ENCODE measurements at places on chromosomes 1 and 21. TPM values are rescaled to one million over a fixed set of nuclear protein-coding genes. Genes with fewer than 3 reads are reported as not detected.

GRCh38 chr1:82265436-82265835 lies 464.7 kb downstream of the ADGRL2 start:
- DNase-seq, result no peak

DNA sequence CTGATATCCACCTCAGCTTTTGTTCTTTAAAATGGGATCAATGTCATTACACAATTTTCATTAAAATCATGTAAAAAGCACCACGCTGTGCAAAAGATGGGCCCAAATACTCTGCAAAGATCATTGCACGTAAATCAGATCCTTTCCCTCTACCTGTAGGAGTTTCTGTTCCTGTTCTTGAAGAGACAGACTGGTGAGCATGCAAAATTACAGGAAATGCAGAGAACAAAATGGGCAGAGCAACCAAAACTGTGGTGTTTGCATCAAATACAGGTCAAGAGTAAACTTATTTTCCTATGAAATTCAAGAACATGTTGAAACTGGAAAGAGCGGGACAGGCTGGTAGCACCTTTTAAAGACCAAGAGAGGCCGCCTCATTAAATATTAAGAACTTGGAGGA lies 294.9 kb upstream of the ADGRL2 start:
- DNase-seq, result no peak

- no peak for DNase-seq
These were observed 185.6 kb downstream of the DAB1 start for GRCh38 chr1:57238233-57238781.

DNA sequence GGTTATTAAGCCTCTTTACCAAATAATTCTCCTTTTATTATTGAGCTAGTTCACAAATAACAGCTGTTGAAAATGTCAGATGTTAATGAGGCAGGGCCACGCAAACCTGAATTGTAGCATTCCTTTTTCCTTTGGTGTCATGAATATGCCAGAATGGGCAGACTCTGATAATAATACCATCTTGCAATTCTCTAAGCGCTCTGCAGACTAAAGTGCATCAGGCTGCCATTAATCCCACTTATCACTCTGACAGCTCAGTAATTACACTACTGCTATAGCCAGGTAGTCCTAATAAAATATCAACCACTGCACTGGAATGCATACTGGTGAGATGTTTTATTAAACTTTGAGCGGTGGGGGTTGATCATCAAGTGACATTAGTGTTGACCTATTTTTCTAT lies 177.7 kb downstream of the DPYD start:
- no peak for DNase-seq

DNA sequence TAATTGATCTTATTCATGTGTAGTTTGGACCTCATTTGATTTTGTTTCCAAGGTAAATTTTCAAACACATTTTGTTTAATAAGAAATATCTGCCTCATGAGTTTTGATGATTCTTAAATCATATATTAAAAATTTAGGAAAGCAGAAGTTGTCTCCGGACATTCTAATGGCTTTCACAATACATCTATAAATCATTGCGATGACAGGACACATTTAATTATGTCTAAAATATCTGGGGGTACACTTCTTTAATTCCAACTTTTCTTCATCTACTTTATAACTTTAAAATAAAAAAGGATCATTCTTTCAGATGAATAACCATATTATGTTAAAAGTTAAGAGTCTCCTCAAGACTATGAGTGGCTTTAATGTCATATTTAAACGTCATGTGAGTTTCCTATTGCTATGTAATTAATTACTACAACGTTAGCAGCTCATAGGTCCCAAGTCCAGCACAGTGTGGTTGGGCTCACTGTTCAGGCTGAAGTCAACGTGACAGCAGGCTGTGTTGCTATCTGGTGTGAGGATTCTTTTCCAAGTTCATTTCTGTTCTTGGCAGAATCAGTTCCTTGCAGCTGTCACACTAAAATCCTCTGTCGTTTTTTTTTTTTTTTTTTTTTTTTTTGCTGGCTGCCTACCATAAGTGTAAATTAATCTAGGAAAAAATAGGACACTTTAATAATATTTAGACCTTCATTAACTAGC lies 893.5 kb downstream of the LTN1 start:
- no peak for DNase-seq

GRCh38 chr1:59331686-59332620 lies 35.1 kb downstream of the FGGY start:
- DNase-seq, result no peak

- DNase-seq, result no peak
These were observed 8.3 kb downstream of the RASAL2 start for GRCh38 chr1:178102218-178102617.

DNA sequence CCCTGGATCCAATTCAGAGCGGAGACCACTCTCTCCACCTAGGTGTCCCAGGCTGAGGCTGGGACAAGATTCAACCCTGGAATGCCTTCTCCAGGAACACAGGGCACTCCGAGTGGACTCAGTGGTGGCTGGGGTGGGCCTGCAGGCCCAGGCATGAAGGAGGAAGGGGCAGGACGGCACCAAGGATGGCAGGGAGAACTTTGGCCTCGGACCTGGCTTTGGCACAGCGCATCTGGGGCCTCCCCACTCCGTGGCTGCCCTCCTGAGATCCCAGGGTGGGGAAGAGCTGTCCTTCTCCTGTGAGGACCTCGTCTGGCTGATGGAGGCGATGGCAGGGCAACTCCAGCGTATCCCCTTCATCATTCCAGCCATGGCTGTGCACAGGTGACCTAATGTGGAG lies 35.6 kb downstream of the DHCR24 start:
- no peak for DNase-seq

DNA sequence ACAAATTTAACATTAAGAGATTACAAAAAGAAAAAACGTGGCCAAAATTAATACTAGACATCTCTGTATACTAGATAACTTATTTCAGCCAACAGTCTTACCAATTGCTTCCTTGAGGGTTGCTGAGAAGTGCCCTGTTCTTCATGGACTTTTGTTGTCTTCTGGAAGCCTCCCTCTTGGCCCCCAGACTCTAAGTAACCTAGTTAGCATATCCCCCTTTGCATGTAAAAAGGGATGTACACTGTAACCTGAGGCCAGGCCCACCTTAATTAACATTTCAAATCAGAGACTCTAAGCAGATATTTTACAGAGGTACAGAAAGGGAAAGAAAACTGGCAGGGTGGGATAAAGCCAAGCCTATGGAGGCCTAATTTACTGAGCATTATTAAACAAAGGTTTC lies 1047.3 kb downstream of the ADGRL2 start:
- DNase-seq, result no peak

DNA sequence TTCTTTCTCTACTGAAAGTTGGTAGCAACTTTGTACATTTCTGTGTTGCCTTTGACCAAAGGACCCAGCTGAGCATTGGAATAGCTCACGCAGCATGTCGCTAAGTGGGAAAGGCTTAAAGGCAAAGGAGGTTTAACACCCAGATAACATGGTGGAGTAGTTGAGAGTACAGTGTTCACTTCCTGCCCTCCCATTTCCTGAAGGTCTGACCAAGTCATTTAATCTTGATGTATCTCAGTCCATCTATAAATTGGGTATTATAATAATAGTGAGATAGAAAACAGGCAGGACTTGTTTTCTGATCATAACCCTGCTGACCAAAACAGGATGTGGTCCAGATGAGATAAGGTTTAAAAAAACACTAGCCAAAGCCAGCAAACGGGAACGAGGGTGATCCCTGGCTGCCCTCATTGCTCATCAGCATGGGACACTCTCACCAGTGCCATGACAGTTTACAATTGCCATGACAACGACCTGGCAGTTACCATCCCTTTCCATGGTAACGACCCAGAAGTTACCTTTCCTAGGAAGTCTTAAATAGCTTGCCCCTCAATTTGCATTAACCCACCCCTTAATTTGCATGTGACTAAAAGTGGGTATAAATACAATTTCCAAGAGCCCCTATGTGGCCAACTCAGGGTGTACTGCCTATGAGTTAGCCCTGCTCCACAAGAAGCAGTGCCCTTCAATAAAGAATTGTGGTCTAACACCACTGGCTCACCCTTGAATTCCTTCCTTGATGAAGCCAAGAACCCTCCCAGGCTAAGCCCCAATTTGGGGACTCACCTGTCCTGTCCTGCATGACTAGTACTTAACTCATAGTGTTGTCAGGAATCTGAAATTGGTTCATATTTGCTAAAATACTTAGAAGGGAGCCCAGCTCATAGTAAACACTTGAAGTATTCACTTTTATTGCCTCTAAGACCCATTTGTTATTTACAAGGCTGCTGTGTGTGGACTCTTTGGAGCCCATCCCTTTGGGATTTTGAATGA lies 28.4 kb upstream of the FHAD1 start:
- DNase-seq, result peak; percentile 80

DNA sequence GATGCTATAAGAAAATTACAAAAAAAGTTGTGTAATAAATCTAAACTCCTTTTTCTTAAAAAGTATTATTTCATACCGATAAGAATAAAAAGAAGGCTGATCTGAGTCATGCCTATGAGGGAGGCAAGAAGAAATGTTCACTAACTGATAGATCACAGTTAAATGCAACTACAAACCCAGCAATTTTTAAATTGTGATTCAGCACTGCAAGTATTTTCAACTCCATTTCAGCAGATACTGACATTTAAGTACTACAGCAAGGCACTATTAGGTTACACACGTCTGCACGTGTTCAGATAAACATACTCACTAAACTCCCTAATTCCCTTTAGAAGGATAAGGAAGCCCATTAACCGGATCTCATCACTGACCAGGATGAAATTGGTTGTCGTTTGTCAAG lies 213.3 kb upstream of the ZRANB2 start:
- no peak for DNase-seq

DNA sequence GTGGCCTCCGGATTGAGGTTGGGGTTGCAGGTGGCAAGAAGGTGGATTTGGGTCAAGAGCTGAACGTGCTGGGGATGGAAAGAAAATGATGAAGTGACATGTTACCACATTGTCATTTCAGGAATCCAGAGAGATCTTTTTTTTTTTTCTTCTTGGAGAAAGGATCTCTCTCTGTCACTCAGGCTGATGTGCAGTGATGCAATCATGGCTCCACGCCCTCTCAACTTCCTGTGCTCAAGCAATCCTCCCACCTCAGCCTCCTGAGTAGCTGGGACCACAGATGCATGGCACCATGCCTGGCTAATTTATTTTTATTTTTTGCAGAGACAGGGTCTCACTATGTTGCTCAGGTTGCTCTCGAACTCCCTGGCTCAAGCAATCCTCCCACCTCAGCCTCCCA lies 80.6 kb downstream of the GON4L start:
- DNase-seq, result peak; percentile 52

- DNase-seq, result no peak
These were observed 23.5 kb downstream of the UBE2T start for GRCh38 chr1:202317941-202318925.

DNA sequence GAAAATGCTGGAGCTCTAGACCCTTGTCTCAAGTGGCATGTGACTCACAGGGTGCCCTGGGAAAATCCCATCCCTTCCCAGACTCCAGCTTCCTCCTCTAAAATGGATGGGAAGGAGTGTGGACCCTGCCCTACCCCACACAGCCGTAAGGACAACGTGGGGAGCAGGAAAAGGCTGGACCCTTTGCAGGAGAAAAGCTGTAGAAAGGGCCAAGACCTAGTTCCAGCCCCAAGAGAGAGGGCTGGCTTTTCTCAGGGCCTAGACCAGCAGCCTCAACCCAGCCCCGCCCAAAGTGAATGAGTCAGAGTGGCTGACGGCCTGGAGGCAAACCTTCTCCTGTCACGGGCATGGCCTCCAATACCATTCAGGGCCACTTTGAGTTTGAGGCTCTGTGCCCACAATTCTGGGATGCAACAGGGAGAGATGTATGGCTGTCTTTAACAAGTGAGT lies 1.1 kb downstream of the LAMB3 start:
- peak; percentile 92 for DNase-seq

- DNase-seq, result no peak
These were observed 81.2 kb downstream of the ADCY10 start for GRCh38 chr1:167832693-167833092.

- DNase-seq, result no peak
These were observed 43.1 kb downstream of the TP53BP2 start for GRCh38 chr1:223802602-223803001.

The C1orf105 gene
- not detected for total RNA-seq

The LMOD1 gene
- not detected for total RNA-seq

The SYPL2 gene
- 0.24 TPM for total RNA-seq

The PLA2G5 gene
- total RNA-seq, result not detected

The CAPN8 gene
- total RNA-seq, result not detected

Data from A172 (cell line).